ENCODE measurements at places on chromosomes 3 and 15.

GRCh38 chr3:155870945-155871745 is 695 bp downstream of the GMPS start:
- DNase-seq, result no peak

GRCh38 chr3:62028236-62028635 is 345.1 kb downstream of the FEZF2 start:
- no peak for DNase-seq

- DNase-seq, result no peak
Measured at GRCh38 chr3:115551016-115551415, 72.3 kb upstream of the GAP43 start.

DNA sequence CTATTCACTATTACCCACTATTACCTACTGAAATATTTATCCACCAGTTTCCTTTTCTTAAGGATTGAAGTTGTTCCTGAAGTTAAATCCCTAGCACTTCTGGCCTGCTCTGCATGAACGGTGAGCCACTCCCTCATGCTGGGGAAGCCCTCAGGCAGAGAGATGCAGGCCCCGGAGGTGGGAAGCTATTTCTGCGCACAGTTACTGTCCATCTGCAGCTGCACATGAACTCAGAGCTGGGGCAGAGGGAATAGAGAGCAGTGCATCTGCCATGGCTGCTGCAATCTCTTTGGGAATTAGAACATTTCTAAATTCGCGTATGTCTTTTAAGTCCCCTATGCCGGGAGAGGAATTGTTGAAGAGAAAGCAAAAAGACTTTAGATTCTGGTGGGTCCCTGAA is 6.3 kb upstream of the GALNT15 start:
- DNase-seq, result no peak

DNA sequence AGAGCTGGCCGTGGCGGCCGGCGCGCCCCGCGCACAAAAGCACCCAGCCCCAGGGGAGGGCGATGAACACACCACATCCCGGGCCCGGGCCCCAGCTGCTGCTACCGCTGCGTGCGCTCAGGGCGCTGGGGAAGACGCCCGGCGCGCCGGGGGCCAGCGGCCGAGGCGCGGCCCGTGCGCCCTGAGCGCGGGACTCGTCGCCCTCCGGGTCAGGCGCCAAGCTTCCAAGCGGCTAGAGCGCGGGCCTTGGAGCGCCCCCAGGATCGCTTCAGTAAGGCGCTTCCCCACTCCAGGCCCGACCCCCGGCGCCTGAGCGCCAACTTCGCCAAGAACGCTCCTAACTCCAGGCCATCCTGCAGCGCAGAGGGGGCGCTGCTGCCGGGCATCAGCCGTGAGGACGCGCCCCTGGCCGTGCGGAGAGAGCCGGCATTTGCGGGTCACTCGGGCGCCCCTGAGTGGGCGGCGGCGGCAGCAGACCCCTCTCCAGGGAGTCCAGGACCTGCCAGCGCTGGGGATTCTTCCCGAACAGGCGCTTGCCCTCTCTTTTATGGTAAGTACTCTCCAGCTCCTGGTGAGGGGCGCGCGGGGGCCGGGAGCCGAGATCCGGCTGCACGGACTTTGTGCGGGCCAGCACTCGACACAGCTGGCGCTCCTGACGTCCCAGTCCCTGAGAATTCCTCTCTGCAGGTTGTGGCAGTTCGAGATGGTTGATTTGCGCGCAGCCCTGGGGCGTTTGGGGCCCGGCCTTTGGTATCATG is 475 bp downstream of the SPSB4 start:
- DNase-seq, result no peak

GRCh38 chr3:141123677-141124410 is 72.7 kb downstream of the SPSB4 start:
- DNase-seq, result no peak

DNA sequence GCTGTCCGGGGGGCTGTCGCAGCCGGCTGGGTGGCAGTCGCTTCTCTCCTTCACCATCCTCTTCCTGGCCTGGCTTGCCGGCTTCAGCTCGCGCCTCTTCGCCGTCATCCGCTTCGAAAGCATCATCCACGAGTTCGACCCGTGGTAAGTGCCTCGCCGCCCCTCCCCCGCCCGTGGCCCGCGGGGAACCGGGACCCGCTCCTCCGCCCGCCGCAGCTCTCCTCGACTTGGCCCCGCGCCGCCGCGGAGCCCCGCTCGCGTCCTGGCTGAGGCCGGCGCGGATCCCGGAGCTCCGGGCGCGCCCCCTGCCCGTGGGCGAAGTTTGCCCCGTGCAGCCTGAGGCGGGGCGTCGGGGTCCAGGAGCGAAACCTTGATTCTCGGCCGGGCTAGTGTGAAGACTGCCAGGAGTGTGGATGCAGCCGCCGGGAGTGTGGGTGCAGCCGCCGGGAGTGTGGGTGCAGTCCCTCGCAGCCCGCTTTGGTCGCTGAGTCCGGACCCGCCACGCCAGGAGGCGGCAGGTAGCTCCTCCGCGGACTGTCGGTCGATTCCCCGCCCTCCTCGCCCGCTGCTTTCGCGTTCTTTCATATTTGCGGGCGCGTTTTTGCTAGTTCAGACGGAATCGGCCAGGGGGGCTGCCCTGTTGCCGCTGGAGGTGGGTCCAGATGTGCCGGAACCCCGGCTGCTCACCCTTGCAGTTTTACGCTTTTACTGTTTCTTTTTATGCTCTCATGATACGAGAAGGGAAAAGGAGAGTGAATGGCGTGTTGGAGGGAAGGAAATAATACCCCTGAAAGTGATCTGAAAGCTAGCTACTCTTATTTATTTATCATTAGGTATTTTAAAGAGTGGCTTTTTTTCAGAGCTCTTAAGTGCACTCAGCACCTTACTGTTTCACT is 692 bp downstream of the STT3B start:
- no peak for DNase-seq

- DNase-seq, result no peak
Measured at GRCh38 chr15:82677720-82678323, 30.7 kb upstream of the CPEB1 start.

GRCh38 chr3:191502583-191502982 is 41.6 kb downstream of the PYDC2 start:
- no peak for DNase-seq

DNA sequence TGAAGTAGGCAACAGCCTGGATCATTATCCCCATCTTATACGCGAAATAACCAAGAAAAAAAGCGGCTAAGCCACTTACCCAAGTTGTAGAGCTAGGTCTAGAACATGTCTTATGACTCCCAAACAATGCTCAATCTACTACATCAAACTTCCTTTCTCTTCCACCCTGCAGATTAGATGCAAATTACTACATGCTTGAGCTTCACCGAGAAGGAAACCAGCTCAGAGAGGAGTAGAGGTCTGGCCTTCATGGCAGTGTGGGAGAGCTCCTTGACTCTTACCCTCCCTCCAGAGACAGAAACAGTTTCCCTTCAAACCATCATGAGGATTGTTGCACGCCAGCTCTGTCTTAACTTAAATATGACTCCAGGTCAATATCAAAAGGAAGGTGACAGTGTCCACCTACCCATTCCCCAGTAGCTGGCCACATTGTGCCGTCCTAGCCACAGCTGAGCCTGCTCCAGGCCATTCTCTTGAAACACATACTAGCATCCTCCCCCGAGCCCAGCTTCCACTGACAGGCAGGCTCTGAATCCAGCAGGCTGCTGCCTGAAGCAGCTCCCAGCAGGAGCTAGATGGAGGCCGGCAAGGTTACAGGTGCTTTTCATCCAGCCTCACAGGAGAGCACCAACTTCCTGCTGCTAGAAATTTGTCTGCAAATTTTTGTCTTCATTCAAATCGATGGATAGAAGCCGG is 56.8 kb downstream of the CPN2 start:
- no peak for DNase-seq

GRCh38 chr3:46892285-46893145 is 15.0 kb downstream of the PTH1R start:
- no peak for DNase-seq

DNA sequence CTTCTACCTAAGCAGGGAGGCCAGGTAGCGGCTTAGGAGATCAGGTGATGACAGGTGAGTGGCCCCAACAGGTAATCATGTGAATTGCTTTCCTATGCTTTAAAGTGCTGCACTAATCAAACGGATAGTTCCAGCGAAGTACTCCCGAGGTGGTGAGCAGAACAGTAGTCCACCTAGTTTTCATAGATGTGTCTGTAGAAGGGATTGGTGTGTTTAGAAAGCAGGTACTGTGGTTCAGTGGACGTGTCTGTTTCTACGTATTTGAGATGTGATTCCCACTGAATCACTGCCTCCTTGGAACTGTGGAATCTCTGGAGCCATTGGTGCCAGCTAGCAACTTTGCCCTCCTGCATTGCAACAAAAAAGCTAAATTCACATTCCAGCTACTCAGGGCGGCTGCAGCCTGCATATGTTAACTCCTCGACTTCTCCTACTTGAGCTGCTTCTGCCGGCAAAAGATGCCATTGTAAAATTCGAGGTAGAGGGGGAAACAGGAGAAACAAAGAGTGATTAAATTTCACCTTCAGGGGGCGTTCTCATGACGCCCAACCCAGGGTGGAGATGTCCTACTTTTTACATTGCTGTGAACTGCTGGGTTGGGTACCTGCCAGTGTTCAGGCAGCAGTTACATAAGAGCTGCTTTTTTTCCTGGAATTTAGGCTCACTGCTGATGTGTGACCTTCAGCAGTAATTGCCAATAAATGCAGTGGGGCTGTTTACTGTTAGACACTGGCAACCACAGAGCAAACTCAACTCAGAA is 227.3 kb downstream of the ITPR1 start:
- no peak for DNase-seq

DNA sequence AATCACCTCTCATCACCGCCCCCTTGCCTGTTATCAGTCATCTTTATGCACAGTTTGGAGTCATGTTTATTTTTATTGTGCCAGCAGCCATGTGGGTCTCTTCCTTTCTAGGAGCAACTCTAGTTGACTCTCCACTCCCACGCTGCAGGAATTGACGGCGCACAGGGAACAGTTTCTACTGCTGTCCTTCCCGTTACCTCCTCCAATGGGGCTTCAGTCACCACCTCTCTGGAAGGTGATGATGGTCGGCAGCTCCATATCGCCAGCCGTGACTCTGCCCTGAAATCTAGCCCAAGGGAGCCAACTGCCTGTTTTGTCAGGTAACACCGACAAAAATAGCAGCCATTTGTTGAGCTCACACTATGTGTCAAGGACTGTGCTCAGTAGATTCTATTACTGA is 35.6 kb upstream of the FAM107A start:
- no peak for DNase-seq

- no peak for DNase-seq
Measured at GRCh38 chr3:149020839-149021252, 29.5 kb downstream of the GYG1 start.

DNA sequence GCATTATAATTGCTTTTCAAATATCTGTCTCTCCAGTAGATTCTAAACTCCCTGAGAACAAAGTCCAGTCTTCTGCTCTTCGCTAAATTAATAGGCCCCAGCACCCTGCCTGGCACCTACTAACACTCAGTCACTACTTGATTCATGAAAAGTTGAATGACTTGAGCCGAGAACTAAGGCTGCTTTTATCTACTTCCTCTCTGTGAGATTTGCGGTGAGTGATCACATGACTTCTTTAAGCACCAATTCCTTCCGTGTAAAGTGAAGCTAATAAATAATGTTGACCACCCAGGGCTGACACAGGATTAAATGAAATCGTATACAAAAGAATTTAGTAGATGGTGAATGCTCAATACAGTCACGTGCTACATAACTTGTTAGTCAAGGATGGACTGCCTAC is 44.6 kb upstream of the PGPEP1L start:
- no peak for DNase-seq

GRCh38 chr3:140456974-140457373 is 220.9 kb upstream of the TRIM42 start:
- no peak for DNase-seq

GRCh38 chr15:54387799-54388198 is 409.6 kb downstream of the UNC13C start:
- DNase-seq, result no peak

GRCh38 chr3:106685745-106686144 is 691.5 kb upstream of the CCDC54 start:
- DNase-seq, result no peak

DNA sequence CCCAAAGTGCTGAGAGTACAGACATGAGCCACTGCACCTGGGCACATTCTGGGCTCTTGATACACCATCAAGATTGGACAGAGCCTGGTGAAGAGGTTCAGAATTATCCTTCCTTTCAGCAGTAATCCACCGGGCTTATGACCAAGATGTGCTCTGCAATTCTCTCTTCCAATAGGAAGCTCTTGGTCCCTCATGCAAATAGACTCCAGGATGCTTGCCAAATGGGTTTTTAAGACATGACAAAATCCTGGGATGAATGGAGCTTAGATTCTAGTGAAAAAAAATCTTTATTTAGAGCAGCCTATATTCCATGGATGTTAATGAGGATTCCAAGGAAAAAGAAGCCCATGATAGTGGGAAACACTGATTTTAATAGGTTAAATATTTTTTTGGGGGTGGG is 119.1 kb downstream of the SV2B start:
- DNase-seq, result no peak

GRCh38 chr3:49351521-49352011 is 6.6 kb downstream of the GPX1 start:
- DNase-seq, result peak; percentile 37

GRCh38 chr3:126263539-126263938 is 83.2 kb upstream of the ALDH1L1 start:
- DNase-seq, result no peak

GRCh38 chr3:57464801-57465200 is 79.3 kb downstream of the DNAH12 start:
- DNase-seq, result no peak

- DNase-seq, result no peak
Measured at GRCh38 chr3:66592927-66593625, 92.3 kb upstream of the LRIG1 start.

DNA sequence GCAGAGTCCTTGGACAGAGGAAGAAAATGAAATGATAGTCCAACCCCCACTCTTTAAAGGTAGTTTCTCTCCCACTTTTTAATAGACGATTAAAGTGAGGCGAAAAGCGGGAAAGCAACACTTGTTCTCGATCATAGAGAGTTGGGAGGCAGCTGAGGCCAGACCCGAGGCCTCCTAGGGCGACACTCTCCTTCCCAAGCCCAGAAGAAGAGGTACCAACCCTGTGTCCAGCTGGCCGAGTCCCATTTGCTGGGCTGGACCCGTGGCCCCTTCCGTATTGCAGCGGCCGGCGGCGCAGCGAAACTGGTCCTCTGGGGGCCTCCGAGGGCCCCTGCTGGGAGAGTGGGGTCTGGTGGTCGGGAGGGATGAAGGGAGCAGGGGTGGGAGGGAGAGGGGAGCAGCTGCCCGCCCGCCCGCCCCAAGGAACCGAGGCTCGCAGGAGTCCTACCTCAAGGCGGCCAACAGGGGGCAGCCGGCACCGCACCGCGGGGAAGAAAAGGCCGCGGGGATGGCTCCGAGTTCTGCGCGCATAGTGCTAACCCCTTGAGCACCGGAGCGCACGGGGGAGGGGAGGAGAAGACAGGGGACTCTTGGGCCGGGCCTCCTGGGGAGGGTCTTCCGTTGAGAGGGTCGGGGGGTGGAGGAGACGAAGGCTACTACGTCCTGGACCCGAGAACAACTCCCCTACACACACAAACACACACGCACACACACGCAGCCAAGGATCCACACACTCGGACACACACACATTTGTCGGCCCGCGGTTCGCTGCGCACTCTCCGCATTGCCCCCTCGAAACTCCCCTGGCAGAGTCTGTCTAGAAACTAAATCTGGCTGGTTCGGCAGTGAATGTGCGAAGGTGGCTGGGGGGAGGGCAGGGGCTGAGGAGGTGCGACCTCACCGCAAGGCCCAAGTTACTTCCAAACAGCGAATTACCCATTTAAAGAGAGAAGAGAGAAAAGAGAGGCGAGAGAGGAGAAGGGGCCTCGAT is 2.0 kb downstream of the WNT5A start:
- DNase-seq, result no peak

GRCh38 chr3:30004481-30004880 is 601.9 kb upstream of the TGFBR2 start:
- DNase-seq, result no peak

Measured in KG1 (cell line).